Muscle of leg (tissue), 16 donors: ENCODE measurements at places on chromosomes 6 and 20. TPM values are rescaled to one million over a fixed set of nuclear protein-coding genes. Genes with fewer than 3 reads are reported as not detected.
A peak's percentile ranks its signal among the peaks of the same experiment; 100 is the strongest.

GRCh38 chr20:38872491-38873049 is 53.6 kb upstream of the FAM83D start:
- DNase-seq = no peak

Gene THEMIS
- total RNA-seq = not detected

- DNase-seq = no peak
These were observed 292.6 kb downstream of the GMDS start for GRCh38 chr6:1952740-1953360.

- no peak for DNase-seq
These were observed 581 bp upstream of the ALDH8A1 start for GRCh38 chr6:134950482-134950881.

DNA sequence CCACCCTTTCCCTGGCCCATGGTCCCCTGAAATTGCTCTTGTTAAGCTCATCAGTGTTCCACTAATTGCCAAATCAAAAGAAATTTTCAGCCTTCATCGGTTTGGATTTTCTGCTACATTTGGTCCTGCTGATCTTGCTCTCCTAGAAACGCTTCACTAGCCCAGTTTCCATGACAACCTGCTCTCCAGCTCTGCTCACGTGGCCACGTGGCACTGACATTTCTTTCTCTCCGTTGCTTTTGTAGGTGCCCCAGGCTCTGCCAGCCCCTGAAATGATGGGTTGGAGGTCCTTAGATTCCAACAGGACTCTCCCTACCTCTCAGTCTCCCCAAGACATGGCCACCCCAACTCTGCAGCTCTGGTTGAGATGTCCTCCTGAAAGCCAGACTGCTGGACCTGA is 45.8 kb upstream of the NNAT start:
- no peak for DNase-seq

DNA sequence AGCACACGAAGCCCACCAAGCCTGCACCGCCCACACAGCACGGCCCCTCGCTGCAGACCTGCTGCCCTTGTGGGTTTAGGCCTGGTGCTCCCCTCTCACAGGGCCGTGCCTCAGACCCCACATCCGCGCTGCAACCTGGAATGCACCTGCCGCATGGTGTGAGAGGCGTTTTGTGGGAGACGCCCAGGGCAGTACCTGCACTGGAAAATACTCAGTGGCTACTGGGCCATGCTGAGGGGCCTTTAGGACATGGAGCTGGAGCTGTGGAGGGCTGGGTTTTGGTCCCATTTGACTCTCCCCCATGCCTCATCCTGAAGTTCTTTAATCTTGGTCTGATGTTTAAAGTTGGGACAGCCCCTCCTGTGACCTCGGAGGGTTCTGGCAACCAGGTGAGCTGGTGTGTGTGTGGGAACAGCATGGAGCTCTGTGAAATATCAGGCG is 116.3 kb downstream of the ERMARD start:
- DNase-seq = no peak

DNA sequence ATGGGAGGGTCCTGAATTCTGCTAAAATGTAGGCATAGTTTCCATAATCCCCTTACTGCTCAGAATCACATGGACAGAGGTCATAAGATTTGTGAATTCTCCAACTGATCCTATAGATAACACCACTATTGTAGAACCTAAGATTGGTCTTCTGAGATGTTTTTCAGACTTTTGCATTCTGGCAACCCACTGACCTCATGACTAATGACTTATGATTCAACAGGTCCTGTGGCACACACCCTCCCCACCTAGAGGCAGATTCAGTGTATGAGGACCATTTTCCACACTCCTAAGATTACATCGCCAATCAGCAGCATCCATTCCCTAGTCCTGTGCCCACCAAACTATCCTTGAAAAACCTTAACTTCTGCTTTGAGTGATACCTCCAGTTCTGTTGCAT is 207.2 kb downstream of the BTBD9 start:
- DNase-seq = no peak

DNA sequence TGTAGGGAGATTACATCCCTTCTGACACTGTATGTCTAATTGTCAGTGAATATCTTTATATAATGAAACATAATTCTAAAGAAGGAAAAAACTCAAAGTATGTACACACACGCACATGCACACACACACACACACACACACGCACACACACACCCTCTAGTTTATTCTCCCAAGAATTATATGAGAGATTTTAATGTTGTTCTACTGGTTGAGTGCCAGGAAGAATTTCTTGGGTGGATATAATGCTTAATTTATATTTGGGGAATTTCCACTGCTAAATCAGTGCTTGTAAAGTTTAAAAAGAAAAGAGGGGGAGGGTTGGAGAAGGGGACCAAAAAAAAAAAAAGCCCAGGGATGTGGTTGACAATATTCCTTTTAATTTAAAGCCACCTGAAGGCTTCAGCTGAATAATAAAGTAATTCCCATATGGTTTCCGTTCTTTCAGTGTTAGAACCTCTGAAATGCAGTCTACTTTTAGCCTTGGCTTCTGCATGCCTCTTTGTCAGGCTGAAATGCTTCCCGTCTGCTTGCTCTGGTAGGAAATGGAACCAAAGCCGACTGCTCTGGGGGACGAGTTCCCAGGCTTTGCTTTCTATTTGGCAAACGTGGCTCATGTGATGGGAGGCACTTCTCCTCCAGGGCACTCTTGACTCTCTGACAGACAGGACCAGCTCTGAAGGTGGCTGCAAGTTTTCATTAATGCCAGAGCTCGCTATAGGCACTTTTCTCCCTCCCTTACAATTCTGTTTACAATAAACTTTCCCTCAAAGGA is 225.4 kb downstream of the PRL start:
- DNase-seq = peak; percentile 96

DNA sequence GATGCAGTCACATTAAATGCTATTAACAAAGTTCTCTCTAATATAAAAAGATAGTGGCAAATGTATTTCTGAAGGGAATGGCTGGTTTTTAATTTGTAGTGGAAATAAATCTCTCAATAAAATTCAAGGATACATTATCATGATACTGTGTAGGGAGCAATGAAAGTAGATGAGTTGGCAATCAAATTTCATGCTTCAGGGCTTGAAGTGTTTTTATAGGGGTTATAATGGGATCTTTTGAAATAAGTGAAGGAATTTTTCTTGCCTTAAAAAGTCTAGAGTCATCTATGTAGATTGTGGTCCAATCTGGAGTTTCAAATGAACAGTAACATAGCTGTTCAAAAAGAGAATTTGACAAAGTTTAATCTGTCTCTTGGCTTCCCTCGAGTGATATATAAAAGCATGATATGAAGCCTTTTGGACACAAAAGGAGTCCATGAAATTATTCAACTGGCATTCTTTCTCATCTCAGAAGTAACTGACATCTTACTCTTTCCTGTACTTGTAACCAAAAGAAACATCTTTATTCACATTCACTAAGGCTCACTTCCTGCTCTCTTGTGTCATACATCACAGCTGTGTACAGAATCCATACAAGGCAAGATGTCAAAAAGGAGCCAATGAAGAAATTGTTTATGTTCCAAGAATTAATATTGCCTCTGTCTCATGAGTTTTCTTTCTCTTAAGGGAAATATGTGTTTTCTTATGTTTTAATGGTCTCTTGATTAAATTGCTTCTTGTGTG is 591.0 kb upstream of the GJE1 start:
- peak; percentile 60 for DNase-seq

- DNase-seq = no peak
These were observed 91.7 kb downstream of the SLC35B3 start for GRCh38 chr6:8343600-8343999.

Gene HLA-DPB1
- 12.1 TPM for total RNA-seq

Gene COX4I2
- total RNA-seq = 11.4 TPM

Gene PSMB8
- total RNA-seq = 16.4 TPM

GRCh38 chr6:79571030-79571367 is 33.8 kb upstream of the LCA5 start:
- no peak for DNase-seq
